ENCODE measurements at places on chromosomes 16 and 17.

DNA sequence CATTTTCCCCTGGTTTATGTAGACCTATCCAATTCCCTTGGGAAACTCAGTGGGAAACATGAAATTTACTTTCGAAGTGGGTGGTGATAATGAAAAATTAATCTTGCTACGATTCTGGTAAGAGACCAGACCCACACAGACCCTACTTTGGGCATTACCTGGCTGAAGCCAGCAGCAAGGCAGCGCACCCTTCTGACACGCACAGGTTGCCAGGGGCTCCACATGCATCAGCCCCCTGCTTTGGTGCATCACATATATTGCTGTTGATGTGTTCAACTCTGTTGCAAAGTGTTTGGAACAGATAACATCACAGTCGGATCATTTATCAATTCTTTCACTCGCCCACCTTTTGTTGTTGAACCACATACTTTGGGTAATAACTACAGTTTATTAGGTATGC is 26.6 kb downstream of the SMARCE1 start:
- no peak for DNase-seq

GRCh38 chr16:63856537-63856936 is 1265.3 kb downstream of the CDH11 start:
- no peak for DNase-seq

DNA sequence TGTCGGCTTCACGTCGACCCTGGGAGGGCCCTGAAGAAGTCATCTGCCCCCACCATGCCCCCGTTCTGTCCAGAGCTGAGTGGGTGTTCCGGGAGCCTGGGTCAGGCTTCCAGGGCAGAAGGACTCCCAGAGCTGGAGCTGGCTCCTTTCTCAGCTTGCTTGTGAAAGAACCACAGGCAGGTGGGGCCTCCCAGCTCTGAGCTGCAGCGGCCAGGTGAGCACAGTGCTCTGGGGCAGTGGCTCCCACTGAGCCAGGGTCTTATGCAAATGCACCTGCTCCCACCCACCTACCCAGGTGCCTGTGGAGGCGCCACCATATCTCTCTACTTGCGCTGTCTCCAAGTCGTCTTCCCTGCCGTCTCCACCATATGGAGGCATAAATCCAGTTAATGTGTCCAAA is 140.0 kb upstream of the RPL38 start:
- DNase-seq: no peak

DNA sequence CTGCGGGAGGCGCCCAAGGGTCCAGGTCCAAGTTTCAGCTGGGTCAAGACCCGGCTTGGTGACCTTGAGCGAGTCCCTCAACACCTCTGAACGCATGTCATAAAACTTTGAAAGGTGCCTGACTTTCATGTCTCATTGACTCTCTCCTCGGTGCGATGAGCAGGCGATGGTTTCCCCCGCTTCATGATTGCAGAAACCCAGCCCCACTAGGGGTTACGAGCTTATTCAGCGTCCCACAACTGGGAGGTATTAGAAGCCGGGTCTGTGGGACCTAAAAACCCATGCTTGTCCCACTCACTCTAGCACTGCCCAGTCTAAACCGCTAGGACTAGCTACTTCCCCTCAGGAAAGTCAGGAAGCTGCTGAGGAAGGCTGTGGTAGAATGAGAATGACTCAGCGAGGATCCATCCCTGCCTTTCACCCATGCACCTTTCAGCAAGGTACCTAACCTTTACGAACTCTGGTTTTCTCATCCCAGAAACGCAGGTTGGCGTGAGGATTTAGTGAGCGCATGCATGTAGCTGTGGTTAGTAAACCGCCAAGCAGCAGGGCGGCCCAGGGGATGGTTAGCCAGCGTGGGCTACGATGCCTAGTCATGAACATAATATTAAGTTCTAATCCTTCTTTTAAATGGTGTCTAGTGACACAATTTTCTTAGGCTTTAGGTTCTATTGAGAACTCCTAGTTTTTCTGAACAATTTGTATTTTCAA is 26.2 kb upstream of the RFFL start:
- peak; percentile 24 for DNase-seq

GRCh38 chr17:50214976-50215760 is 13.7 kb upstream of the COL1A1 start:
- no peak for DNase-seq

DNA sequence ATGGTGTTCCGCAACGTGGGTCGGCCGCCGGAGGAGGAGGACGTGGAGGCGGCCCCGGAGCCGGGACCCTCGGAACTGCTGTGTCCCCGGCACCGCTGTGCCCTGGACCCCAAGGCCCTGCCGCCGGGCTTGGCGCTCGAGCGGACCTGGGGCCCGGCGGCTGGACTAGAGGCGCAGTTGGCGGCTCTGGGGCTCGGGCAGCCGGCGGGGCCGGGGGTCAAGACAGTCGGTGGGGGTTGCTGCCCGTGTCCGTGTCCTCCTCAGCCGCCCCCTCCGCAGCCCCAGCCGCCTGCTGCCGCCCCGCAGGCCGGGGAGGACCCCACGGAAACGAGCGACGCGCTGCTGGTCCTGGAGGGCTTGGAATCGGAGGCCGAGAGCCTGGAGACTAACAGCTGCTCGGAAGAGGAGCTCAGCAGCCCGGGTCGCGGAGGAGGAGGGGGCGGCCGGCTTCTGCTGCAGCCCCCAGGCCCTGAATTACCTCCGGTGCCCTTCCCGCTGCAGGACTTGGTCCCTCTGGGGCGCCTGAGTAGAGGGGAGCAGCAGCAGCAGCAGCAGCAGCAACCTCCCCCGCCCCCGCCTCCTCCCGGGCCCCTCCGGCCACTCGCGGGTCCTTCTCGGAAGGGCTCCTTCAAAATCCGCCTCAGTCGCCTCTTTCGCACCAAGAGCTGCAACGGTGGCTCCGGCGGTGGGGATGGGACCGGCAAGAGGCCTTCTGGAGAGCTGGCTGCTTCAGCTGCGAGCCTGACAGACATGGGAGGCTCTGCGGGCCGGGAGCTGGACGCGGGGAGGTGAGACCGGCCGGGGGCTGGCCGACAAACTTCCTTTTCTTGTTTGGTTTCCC is 821 bp downstream of the SOCS7 start:
- DNase-seq: no peak

- DNase-seq: no peak
Measured at GRCh38 chr17:36470499-36470898, 16.0 kb upstream of the ZNHIT3 start.

DNA sequence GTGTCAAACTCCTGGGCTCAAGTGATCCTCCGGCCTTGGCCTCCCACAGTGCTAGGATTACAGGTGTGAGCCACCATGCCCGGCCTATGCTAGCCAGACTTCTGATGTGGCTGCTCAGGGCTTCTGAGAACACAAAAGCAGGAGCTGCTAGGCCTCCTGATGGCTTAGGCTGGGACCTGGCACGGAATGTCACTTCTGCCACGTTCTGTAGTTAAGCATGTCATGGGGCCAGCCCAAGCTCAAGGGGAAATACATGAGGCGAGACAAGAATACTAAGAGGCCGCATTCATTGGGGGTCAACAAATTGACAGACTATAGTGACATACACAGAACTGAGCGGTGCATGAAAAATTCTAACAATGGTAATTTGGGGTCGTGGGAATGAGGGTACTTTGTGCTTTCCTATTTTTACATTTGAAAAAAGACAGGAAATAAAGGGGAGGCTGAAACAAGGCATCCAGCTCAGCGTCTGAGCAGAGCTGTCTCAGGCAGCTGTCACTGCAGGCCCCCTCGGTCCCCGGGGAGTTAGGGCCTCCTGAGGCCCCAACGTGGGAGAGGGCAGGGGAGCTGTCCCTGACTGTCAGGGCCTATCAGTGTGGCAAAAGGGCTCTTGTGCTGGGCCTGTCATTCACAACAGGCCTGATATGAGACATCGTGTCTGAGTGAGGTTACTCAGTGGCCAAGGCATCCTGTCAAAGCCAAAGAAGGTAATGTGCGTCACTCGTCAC is 26.4 kb downstream of the CFAP20 start:
- DNase-seq: no peak

DNA sequence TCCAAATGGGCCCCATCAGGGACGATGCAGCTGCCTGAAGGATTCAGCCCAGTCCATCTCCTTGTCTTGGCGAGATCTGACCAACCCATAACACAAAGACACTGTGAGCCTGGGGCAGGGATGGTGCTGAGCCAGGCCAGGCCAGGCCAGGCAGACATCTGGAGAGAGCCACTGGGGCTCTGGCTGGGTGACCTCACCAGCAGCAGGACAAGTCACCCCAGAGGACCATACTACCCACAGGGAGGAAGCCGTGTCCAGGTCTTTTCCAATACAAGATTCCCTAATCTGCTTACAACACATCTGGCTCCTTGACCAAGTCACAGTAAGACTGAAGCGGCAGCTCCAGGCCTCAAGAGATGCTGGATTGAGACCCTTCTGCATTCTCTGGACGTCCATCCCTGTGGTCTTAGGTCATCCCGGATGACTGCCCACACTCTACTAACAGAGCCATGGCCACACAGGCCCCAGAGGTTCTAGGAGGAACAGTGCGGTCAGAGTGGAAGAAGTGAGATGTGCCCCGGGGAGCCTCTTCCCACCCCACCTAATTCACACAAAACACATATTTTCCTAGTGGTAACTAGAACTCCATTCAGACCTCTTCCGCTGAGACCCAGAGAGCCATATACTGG is 81.8 kb upstream of the RCVRN start:
- no peak for DNase-seq

Data from HCEC 1CT (cell line).